ENCODE measurements at places on chromosomes 4 and X.

DNA sequence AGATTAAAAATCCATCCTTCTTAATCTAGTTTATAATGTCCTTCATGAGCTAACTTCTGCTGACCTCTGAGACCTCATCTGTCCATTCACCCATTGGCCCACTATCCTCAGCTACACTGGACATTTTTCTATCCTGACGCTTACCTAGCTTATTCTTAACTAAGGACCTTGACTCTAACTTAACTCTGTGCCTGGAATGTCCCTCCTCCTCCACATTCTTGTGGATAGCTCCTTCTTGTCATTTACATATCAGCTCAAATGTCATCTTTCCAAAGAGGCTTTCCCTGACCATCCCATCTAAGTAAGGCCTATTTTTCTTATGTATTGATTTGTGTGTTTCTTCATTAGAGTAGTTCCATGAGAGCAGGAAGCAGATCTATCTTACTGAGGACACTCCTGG, 54.7 kb downstream of the ATXN3L start:
- no peak for DNase-seq

DNA sequence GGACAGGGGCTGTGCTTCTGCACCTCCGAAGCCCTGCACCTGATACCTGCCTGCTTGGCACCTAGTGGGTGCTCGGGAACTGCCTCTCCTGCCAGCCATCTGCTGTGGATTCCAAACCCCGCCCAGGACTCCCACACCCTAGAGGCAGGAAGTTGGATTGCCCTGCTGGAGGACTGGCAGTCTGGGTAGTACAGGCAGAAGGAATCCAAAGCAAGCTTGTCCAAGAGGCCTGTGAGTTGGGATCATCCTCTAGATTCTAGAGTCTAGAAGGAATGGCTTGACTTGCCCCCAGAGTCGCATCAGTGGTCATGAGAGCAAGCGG, 64.6 kb upstream of the MTM1 start:
- no peak for DNase-seq

GRCh38 chr4:165621983-165622382, 243.2 kb downstream of the CPE start:
- DNase-seq: no peak

GRCh38 chr4:8390577-8390976, 49.9 kb downstream of the ACOX3 start:
- no peak for DNase-seq

DNA sequence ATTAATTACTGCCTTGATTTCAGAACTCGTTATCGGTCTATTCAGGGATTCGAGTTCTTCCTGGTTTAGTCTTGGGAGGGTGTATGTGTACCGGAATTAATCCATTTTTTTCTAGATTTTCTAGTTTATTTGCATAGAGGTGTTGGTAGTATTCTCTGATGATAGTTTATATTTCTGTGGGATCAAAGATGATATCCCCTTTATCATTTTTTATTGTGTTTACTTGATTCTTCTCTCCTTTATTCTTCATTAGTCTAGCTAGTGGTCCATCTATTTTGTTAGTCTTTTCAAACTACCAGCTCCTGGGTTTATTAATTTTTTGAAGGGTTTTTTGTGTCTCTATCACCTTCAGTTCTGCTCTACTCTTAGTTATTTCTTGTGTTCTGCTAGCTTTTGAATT, 32.1 kb downstream of the CDX4 start:
- DNase-seq: no peak

GRCh38 chr4:183323295-183323694, 1.1 kb upstream of the CLDN24 start:
- no peak for DNase-seq

DNA sequence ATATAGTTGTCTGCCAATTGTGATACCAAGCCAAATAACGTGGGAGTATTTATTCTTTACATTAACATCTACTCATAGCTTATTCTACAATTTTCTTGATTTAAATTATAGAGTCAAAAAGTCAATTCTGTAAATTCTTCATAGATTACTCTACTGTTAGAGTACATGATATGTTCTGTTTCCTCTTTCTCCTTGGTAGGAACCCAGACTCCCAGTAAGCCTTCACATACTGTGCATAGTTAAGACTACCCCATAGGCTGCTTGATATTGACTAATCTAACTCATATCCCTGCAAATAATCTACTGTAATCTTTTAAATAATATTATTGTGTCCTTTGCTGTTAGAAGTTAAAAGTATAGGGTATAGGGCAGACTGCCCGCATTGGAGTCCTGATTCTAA, 35.4 kb downstream of the BANK1 start:
- DNase-seq: no peak

GRCh38 chrX:479273-479981, 92.7 kb upstream of the PPP2R3B start:
- no peak for DNase-seq

- DNase-seq: no peak
Observed at GRCh38 chr4:144494280-144494679, 151.7 kb upstream of the HHIP start.

GRCh38 chr4:24053934-24054333, 164.1 kb upstream of the PPARGC1A start:
- DNase-seq: no peak

DNA sequence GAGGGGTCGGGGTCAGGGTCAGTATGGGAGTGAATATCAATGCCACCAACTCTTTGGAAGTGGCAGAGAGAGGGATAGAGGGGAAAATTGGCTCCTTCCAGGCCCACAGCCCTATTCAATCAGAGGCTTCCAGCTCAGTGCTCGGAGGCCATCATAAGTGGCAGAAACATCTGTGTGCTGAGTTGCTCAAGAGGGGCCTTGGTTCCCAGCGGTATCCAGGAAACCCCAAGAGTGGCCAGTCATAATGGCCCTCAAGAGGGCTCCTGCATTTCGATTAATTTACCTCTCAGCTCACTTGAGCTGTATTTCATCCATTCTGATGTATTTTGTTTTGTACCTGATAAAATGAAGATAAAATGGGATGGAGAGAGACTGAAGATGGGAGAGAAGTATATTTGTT, 154.3 kb upstream of the EOLA2 start:
- no peak for DNase-seq

- no peak for DNase-seq
Observed at GRCh38 chr4:102180046-102180445, 165.2 kb downstream of the SLC39A8 start.

DNA sequence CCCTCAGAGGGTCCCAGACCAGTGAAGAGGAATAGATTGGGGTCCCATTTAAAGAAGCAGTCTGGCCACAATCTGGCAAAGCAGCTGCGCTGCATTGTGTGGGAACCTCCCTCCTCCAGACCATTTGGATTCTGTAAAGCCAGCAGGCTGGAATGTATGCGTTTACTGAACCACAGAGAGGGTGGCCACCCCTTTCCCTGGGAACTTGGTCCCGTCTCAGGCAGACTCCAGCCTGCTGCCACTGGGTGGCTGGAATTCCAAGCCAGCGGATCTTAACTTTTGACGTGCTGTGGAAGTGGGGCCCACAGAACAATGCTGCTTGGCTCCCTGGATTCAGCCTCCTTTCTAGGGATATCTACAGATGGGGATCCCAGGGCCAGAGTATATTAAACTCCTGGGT, 307.2 kb downstream of the DACH2 start:
- DNase-seq: no peak

DNA sequence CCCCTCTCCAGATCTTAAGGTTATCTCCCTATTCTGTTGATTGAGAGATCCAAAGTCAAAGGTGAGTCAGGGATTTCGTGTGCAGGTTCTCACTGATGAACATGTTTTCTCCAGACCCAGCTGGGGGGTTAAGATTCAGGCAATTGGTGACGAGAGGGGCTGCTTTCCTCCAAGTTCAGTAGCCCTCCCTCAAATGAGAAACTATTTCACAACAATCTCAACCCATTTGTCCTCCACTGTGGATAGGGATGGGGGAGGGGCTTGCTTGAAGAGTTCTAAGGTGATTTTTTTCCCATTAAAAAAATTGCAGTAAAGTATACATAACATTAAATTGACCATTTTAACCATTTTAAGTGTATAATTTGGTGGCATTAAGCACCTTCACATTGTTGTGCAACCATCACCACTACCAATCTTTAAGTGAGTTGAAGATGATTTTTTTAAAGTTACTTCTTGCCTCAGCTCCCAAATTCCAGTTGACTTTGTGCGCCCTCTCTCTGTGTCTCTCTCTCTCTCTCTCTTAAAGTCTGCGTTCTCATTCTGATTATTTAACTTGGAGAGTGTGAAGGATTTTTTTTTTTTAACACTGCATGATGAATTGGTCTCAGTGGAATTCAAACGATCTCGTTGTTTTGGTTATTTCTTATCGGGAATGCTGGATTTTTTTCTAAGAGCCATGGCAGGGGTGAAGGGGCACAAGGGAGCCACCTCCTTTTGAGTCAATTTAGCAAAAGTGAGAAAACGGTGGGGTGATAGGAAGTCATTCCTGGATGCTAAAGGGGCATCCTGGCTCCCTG, 175.9 kb downstream of the SHROOM3 start:
- DNase-seq: no peak

- DNase-seq: no peak
Observed at GRCh38 chr4:10259976-10260375, 143.4 kb upstream of the WDR1 start.

GRCh38 chrX:2283111-2283859, 217.5 kb downstream of the DHRSX start:
- no peak for DNase-seq

DNA sequence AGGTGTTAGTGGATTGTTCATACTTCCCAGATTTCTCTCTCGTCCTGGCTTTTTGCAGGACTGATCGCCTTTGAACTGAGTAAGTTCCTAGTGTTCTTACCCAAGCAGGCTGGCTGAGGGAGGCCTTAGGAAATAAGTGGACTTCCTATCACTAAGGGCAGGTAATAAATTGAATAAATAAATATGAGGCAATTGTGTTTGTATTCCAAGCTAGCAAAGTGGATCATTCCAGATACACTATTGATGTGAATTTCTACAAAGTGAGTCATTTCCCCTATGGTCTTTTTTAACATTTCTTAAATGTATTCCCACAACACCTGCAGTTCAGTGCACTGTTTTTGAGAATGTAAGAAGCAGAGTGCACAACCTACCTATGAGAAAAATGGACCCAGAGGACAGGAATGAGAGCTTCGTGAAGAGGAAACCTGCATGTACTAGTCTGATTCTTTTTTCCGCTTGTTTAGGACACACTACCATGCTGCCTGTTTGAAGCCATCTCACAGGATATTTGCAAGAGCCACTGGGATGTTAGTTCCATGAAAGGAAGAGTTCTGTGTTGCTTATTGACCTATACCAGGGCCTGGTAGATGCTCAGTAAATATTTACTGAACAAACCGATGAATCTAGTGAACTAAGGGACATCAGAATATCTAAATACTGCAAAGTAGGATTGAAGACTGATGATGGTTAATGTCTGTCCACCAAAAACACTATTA, 29.0 kb upstream of the SMAD1 start:
- DNase-seq: no peak

- no peak for DNase-seq
Observed at GRCh38 chr4:54517781-54518444, 139.8 kb upstream of the KIT start.

- DNase-seq: no peak
Observed at GRCh38 chrX:11641349-11642065, 24.2 kb downstream of the ARHGAP6 start.

DNA sequence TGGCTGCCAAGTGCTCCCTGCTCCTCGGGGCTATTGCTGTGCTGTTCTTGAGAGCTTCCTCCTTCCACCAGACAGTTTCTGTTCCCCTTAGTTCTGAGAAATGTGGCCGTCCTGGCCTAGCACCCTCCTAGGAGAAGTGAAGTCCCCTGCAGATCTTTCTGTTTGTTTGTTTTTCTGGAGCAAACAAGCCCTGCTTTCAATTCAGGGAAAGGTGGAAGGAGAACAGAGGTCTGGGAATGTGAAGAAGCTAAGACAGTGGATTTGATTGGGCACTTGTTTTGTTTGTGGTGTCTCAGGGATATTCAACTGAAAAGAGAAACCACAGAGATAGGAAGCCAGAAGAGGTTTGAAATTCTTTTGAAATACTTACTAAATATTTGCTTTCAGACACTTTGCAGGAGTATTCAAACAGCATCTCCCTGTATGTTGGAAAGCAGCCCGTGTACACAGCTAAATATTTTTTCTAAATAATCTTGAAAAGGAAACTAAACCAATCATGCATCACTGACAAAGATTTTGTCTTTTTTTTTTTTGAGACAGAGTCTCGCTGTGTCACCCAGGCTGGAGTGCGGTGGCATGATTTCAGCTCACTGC, 36.5 kb upstream of the PPM1K start:
- no peak for DNase-seq

- no peak for DNase-seq
Observed at GRCh38 chr4:186132577-186133242, 28.2 kb downstream of the FAM149A start.

DNA sequence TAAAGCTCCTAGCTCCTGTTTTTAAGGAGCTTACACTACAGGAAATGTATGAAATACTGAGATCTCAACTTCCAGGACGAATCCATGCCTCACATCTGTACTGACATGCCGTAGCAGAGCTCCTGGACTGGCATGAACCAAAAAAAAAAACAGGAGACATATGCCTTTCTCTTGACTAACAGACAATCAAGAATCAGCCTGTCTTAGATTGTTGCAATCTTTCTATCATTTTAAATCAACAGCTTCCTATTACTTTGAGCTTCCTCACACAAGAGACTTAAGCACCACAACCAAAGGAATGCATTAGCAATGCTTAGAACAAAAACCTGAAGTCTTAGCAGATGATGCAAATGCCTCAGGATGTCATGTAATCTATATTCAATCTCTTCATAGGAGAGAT, 34.7 kb upstream of the AREG start:
- DNase-seq: no peak

- no peak for DNase-seq
Observed at GRCh38 chr4:956531-957230, 16.7 kb downstream of the DGKQ start.

DNA sequence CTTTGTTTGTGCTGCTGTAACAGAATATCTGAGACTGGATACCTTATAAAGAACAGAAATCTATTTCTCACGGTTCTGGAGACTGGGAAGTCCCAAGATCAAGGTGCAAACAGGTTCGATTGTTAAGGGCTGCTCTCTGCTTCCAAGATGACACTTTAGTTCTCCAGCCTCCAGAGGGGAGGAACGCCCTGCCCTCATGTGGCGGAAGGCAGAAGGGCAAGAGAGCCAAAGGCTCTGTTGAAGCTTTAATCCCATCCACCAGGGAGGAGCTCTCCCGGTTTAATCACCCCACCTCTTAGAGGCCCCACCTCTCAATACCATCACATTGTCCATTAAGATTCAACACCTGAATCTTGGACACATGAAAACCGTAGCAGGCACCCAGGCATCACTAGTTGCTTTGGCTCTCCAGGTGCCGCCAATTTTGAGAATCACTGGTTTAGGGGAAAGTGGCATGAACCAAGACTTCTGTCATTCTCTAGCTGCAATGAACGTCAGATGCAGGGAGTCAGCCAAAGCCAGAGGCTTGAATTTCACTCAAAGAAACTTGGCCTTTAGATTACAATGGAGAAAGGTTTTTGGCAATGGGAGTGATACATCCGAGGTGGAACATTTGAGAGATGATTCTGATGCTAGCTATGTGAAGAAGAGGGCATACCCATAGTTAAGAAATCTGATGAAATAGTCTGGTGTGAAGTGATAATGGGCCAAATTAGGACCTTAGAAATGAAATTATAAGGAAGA, 15.7 kb downstream of the FHL1 start:
- DNase-seq: peak; percentile 9

Measured in activated T-helper 9 cell treated with anti-CD3 and anti-CD28 coated beads, Interleukin-2, amount 50 U/mL, for 16 hours (primary cell).